ENCODE measurements at places on chromosomes 7 and 10.
A peak's percentile ranks its signal among the peaks of the same experiment; 100 is the strongest.

DNA sequence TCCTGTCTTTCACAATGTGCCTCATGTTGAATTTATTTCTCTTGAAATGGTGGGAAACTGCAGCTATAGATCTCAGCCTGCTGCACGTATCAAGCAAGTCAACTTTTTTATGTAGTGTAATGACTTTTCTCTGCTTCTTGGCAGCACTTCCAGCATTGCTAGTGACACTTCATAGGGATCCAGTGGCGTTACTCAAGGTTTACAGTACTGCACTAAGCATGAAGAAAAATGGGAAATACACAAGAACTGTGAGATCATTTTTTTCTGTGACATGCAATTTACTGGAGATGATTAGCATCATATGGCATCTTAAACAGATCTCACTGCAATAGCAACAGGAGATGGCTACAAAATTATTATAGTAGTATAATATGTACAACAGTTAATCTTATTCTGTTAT is 90.9 kb downstream of the POLR1F start:
- peak; percentile 2 for DNase-seq

DNA sequence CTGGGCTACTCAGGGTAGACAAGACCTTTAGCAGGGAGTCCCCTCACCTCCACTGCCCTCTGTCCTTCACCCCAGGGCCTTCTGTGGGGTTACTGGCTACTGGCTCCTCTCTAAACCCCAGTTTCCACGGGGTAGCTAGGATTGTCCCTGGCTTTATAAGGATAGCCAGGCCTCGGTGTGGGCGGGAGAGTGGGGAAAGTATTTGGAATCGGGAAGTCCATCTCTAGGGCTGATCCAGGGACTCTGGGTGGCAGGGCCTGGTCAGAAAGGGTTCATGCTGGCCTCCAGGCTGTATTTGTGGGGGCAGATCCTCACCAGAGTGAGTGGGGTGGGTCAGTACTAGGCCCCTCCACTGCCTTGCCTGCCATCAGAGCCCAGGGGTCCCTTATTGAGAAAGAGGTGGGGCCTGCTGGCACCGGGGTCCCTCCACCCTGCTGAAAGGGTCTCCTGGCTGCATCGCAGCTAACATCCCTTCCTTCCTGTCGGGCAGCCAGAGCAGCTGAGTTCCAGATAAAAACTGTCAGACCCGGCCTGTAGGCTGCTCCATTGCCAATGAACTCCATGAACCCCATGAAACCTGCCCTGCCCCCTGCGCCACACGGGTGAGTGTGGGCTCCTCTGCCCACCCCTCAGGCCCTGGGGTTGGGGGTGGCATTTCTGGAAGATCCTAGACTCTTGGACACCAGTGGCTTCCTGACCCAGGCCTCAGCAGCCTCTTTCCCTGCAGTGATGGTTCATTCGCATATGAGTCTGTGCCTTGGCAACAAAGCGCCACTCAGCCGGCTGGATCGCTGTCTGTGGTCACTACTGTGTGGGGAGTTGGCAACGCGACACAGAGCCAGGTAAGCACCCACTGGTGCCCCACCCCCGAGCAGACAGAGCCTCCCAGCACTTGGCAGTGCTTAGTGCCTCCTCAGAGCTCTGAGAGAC is 7.3 kb downstream of the ZMIZ2 start:
- no peak for DNase-seq

DNA sequence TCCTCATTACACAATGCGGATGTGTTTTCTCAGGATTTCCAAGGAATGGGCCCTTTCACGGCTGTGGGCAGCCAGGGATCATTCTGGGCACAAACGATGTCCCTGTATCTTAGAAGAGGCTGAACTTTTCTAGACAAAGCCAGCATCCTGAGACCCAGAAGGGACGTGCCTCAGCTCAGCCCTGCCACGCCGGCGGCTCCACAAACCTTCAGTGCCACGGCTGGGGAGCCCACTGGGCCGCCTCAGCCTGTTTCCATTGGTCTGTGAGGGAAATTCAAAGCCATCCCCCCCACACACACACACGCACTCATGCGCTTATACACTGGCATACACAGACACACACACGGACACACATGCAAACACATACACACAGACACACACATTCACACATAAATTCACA is 344.9 kb upstream of the MKI67 start:
- no peak for DNase-seq

DNA sequence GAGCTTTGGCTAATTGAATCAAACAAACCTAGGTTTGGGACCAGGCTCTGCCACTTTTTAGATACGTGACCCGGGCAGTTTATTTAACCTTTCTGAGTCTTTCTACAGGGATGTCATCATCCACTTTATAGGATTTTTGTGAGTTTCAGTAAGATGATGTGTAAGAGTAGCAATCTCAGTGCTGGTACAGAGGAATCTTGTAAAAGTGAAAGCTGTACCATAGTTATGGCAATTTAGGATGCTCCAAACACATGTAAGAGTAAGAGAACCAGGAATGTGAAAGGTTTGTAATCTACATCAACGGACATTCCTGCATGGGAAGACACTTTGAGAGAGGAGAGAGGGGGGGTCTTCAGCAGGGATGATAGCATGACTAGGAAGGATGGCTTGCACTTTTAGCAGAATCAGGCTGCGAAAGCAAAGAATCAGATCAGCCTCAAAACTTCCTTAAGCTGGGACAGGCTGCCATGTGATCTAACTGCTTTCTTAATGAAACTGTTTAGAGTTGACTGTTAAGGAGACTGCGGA is 968 bp downstream of the NOLC1 start:
- DNase-seq, result no peak

GRCh38 chr7:101567230-101567629 is 61.9 kb downstream of the MYL10 start:
- no peak for DNase-seq

DNA sequence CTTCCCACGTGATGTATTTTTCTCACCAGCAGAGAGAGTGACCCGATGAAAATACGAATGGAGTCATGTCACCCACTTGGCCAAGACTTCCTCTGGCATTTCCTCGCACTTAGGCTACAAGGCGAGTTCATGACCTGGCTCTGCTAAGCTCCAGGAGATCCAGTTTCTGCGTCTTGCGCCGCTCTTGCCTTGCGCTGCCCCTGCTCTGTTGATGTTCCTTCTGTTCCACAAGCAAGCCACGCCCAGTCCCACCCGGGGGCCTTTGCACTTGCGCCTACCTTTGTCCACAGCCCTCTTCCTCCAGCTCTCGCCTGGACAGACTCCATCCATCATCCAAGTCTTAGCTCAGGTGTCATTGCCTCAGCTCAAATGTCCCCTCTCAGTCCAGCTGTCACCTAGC is 116.3 kb upstream of the SHH start:
- no peak for DNase-seq

GRCh38 chr10:132543916-132544743 is 6.5 kb downstream of the INPP5A start:
- DNase-seq, result no peak

GRCh38 chr7:18685971-18686370 is 190.4 kb downstream of the HDAC9 start:
- peak; percentile 79 for DNase-seq

DNA sequence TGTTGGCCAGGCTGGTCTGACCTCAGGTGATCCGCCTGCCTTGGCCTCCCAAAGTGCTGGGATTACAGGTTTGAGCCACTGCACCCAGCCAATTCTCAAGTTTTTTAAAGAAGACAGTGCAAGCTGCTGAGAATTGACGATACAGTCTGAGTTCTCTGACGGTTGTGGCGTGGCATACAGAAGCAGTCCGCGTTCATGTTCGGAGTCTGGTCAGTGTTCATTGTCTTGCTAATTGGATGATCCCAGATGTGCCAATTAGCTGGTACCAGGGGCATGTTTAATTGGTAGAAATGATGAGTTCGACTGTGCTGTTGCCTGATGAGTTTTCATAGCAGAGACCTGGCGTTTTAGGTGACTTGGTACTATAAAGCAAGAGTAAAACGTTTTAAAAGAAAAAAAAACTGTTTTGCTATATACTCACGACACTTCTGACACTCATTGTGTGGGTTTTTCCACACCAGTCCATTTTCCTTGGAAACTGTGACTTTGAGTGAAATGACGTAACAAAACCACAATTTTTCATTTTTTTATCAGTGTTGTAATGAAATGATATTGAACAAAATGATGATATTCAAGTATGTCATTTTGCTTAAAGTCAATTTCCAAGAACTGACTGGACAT is 32.3 kb downstream of the CAMK1D start:
- DNase-seq, result no peak

DNA sequence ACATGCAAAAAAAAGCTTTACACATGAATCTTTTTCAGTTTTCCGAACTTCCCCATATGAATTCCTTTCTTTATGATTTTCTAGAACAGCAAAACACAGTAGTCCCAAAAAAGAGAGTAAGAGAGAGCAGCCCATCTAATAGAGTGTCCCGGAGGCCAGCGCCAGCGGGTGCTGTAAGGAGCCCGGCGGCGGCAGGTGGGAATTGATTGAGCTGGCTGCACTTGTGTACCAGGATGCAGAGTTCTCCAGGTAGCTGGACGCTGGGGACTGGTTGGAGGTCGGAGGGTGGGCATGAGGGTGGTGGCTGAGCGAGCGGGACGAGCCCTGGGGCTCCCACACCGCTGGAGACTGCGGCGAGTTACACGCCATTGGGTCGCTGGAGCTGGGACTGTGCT is 4.0 kb downstream of the DLX5 start:
- no peak for DNase-seq

- no peak for DNase-seq
Measured at GRCh38 chr7:2138146-2138765, 94.5 kb downstream of the MAD1L1 start.

All from fibroblast of upper back skin (primary cell).